ENCODE measurements at places on chromosomes 2 and 18.

DNA sequence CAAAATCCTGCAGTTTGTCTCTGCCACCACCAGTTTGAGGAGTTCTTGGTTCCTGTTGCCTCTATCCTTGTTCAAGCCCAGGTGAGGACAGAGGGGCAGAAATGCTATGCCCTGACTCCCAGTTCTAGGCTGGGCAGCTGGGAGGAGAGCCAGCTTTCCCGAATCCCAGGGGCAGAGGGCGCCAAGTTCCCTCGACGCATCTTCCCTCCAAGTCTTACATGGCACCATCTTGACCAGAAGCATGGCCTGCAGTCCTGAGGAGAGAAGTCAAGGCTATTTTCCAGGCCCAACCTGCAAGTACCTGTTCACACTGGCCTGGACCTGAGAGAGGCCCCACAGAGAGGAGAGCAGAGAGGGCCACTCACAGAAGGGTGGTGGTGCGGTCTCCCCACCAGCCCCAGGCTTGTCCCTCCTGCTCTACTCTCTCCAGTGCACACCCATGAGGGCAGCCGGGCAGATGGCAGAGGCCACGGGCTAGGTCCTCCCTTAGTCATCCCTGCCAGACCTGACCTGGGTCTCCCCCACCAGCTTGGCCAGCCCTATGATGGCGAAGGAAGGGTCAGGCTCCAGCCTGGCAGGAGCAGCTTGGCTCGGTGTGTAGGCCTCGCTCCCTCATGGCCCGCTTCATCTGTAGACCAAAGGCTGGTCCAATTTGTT lies 115.7 kb upstream of the MSTN start:
- no peak for DNase-seq

GRCh38 chr2:120344976-120345581 lies 857 bp upstream of the INHBB start:
- DNase-seq = no peak

- no peak for DNase-seq
These were observed 202.5 kb upstream of the RBMS1 start for GRCh38 chr2:160696087-160696452.

DNA sequence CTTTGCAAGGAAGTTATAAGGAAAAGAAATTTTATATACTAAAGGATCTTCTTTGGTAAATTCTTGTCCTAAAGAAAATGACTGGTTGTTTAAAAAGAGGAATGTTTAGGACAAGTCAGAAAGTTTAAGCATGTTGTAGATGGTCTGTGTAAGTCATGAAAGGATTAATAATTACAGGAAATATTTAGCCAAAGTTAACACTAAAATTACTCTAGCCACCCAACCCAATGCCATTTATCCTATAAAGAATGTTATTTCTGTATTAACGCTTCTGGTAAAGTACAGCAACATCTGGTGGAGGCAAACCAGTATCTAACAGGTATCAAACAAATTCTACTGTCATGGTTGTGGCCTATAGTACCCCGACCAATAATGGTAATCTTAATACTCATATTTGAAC lies 546.9 kb upstream of the PKDCC start:
- DNase-seq = no peak

GRCh38 chr2:117199511-117199910 lies 615.0 kb upstream of the DDX18 start:
- no peak for DNase-seq

GRCh38 chr2:166197446-166197845 lies 69.6 kb upstream of the SCN1A start:
- no peak for DNase-seq

- no peak for DNase-seq
These were observed 12.1 kb downstream of the ACOXL start for GRCh38 chr2:110744429-110744828.

GRCh38 chr2:28461056-28461455 lies 34.8 kb upstream of the PLB1 start:
- no peak for DNase-seq

- DNase-seq = no peak
These were observed 1.5 kb upstream of the DLX1 start for GRCh38 chr2:172083628-172084394.

- DNase-seq = no peak
These were observed 232.3 kb upstream of the ITGA4 start for GRCh38 chr2:181224866-181225265.

GRCh38 chr18:43108882-43109281 lies 6.6 kb downstream of the RIT2 start:
- DNase-seq = no peak

DNA sequence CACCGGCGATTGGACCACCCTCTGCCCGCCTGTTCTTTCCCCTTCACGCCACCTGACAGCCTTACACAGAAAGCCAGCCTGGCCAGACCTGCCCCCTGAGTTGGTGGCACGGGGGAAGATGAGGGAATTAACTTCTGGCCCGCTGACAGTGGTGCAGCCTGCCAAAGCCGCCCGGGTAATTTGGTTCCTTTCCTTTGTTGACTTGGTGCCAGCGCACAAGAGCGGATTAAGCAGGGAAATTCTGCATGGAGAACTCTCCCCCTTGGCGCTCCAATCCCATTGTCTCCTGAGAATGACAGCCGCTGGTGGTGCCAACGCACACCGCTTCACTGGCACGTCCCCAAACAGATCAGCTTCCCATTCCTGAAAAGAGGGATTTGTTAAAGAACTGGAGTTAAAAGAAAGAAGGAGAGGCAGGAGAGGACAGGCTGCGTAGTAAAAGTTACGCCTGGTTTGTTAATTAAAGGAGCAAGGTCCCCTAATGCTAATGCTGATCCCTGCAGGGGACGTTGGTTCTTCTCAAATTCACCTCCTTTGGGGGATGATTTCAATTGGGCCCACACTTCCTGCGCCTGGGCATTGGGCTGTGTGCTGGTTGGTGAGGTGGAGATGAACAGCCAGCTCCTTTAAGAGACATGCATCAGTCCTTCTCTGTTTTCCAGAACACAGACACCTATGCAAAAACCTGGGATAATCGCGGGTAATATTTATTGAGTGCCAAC lies 286.8 kb downstream of the MYCN start:
- DNase-seq = no peak

GRCh38 chr18:23306822-23307221 lies 146.3 kb upstream of the RIOK3 start:
- DNase-seq = no peak

DNA sequence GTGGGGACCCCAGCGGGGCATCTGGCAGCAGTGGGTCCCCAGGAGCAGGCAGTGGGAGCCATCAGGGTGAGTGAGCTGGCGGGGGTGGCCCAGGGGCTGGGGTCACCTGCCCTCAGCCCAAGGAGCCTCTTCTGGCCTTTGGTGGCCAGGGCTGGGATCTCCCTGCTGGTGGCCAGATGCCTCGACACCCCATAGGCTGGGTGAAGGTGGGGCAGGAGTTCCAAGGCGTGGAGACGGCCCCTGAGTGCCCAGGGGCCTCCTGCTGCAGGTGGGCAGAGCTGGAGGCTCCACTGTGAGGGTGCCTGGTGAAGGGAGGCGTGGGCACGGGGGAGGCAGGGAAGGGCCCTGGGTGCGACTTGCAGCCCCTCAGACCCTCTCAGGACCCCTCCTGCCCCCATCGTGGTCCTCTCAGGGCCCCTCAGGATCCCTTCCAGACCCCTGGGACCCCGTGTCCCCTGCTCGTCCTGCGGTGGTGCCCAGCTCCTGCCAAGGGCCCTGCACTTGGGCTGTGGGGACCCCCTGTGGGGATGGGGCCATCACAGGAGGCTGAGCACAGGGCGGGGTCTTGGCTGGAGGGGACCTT lies 5.0 kb upstream of the GPR35 start:
- no peak for DNase-seq

DNA sequence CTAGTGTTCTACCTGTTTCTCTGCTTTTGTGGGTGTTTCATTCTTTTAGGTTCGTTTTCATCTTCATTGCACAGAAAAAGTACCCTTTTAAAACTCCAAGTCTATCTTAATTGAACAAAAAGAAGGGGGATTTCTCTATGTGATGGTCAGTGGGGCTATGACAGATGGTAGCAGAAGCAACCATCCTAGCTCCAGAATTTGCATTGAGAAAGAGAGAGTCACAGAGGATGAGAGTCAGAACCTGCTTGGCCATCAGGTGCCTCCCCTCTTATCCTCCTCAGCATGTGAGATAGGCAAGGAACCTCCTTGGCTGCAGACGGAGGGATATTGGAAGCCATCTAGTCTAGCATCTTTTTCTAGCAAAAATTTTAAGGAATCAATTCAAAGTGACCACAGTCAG lies 398.0 kb upstream of the DCC start:
- DNase-seq = no peak

DNA sequence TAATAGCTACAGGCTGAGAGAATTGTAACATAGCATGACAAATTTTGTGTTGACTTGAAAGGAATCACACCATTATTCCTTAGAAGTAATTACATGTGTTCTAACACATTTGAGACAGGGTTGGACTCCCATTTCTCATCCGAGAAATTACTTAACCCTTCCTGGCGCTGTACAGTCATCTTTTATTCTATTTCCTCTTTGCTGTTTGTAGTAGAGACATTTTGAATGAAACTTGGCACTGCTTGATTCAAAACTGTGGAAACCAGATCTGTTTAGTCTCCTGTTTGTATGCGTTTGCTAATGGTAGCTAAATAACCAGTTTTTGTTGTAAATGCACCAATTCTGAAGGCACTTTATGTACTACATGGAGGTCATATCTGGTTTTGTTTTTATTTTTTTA lies 231.9 kb downstream of the ALPK2 start:
- no peak for DNase-seq

DNA sequence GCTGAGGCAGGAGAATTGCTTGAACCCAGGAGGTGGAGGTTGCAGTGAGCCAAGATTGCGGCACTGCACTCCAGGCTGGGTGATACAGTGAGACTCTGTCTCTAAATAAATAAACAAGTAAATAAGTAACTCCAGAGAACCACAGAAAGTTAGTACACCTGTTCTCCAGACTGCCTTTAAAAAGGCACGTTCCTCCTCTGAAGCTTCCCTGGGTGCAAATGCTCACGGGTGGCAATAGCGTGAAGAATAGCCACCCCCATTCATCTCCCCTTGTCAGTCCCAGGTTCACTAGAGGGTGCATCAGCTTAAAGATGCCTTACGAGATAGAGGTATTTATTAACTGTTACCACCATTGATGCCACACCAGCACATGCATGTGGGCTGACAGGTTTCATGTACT lies 64.3 kb upstream of the RTN4 start:
- no peak for DNase-seq

GRCh38 chr2:130370490-130370889 lies 14.6 kb downstream of the PTPN18 start:
- DNase-seq = no peak

DNA sequence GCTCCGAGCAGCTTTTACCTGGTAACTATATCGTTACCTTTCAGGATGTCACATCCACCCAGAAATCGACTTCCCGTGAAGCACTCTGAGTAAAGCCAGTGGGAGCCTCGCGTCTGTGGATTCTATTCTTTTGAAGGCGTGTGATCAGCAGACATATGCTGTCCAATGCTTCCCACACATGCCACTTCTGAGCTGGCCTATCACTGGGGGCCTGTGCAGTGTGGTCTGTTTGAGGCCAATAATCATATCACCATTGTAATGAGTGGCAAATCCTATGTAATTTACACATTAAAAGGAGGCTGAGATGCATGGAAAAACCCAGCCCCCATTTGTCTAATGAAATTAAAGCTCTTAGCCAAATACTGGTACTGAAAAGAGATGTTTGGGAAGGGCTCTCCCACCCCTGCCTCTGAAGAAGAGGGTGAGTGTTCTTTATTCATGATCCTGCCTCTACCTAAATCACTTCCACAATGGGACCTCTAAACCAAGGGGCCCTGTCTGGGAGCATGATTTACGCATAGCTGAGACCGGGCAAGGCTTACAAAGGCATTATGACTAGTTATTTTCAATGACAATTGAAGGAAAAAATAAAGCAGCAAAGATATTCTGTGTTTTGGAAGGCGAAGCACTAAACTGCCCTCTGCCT lies 686.8 kb downstream of the ZEB2 start:
- no peak for DNase-seq

DNA sequence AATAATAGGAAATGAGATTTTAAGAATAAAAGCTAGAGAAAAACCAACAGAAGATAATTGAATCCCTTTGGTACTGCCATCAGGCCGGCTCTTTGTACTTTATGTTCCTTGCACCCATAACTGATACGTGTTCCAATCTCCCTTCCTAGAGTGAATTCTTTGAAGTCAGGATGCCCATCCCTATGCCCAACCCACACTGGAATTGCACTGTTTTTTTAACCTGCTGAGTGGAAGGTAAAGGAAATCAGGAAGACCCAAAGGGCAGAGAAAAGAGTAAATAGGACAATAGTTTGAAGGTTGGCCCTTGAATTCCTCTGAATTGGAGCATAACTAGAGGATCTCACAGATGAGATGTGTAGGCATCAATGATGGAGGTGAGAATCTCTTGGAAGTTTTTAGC lies 4.4 kb upstream of the ATG16L1 start:
- no peak for DNase-seq

- DNase-seq = no peak
These were observed 1.5 kb downstream of the ASNSD1 start for GRCh38 chr2:189662669-189663226.

DNA sequence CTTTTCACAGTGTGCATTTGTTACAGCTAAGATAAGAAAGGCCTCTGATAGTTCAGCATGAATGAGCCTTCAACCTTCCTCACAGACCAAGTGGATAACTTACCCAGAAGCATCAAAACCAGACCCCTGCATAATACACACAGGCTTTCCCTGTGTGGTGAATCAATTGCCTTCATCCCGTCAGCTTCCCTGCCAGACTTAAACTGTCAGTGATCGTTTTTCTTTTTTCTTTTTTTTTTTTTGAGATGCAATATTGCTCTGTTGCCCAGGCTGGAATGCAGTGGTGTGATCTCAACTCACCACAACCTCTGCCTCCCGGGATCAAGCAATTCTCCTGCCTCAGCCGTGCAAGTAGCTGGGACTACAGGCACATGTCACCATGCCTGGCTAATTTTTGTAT lies 20.5 kb upstream of the SLC35F5 start:
- no peak for DNase-seq

- no peak for DNase-seq
These were observed 19.7 kb downstream of the STARD7 start for GRCh38 chr2:96188821-96189526.

DNA sequence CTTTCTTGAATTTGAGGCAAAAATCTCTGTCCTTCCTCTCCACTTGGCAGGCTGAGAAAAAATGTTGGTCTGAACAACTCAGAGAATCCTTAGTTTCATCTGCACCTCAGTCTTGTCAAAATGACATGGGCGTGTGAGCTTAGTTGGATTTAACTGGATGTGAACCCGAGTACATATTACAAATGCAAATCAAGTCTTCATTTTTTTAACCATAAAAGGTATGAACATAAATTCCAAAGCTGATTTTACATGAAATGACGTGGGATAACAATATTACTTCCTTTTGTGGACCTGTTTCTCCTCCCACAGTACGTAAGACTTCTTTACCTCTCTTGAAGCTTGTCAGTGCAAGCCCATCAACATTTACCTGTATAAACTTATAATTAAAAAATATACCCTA lies 32.6 kb upstream of the RND3 start:
- no peak for DNase-seq
